ENCODE measurements at places on chromosomes 16 and 17. TPM values are rescaled to one million over a fixed set of nuclear protein-coding genes. Genes with fewer than 3 reads are reported as not detected.
A peak's percentile ranks its signal among the peaks of the same experiment; 100 is the strongest.

The TLCD3B gene
- 0.13 TPM for polyA plus RNA-seq

The C1QTNF8 gene
- polyA plus RNA-seq: not detected

The PIGS gene
- 99.5 TPM for polyA plus RNA-seq

The ZNF267 gene
- polyA plus RNA-seq: 3.5 TPM

The NPTX1 gene
- 0.21 TPM for polyA plus RNA-seq

The PIK3R6 gene
- not detected for polyA plus RNA-seq

The NEUROD2 gene
- polyA plus RNA-seq: not detected

The SCNN1B gene
- not detected for polyA plus RNA-seq

The SPATA32 gene
- polyA plus RNA-seq: not detected

DNA sequence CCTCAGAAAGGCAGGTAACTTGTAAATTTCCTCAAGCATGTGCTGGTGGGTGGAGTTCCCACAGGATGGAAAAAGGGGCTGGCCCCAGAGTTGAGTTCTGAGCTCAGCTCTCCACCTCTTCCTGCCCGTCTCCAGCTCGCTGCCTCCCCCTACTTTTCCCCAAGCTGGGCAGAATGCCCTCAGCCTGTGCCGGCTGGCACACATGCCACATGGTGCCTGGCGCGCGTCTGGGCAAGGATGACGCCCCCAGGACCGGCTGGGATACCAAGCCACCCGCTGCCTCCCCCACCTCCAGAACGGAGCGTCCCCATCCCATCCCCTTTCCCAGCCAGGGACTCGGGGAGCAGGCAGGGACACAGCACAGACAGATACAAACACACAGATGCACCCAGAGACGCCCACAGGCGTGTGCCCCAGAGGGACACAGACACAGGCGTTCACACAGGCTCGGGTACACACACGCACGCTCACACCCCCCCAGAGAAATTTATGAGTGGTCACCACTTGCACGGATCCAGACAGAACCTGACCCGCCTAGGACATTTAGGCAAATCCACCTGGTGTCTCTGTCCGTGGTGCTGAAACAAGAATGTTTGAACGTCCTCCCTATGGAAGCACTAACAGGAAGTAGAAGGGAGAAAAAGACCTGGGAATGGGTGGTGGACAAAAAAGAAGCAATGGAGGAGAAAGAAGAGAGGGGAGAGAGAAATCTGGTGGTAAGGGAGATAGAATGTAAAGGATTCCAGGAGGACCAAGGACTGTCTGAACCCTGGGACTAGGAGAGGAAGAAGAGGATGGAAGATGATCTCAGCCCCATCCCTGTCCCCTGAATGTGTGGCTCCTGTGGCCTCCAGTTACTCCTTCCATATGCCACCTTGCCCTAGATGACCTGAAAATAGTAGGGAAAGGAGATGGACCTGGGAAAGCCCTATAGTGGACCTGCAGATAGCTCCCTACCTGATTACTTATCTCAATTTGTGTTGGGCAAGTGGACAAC, 15.5 kb downstream of the NEUROD2 start:
- no peak for DNase-seq

- DNase-seq: peak; percentile 38
Measured at GRCh38 chr16:69073181-69073702, 32.2 kb upstream of the HAS3 start.

GRCh38 chr17:76166906-76167305, 25.9 kb upstream of the FOXJ1 start:
- DNase-seq: no peak

GRCh38 chr17:56665864-56666263, 72.4 kb downstream of the NOG start:
- no peak for DNase-seq

GRCh38 chr17:4833941-4834680, 971 bp downstream of the MINK1 start:
- no peak for DNase-seq

GRCh38 chr16:9860876-9861275, 321.4 kb downstream of the GRIN2A start:
- no peak for DNase-seq

GRCh38 chr17:45246861-45247428, 14.9 kb downstream of the SPATA32 start:
- DNase-seq: no peak

DNA sequence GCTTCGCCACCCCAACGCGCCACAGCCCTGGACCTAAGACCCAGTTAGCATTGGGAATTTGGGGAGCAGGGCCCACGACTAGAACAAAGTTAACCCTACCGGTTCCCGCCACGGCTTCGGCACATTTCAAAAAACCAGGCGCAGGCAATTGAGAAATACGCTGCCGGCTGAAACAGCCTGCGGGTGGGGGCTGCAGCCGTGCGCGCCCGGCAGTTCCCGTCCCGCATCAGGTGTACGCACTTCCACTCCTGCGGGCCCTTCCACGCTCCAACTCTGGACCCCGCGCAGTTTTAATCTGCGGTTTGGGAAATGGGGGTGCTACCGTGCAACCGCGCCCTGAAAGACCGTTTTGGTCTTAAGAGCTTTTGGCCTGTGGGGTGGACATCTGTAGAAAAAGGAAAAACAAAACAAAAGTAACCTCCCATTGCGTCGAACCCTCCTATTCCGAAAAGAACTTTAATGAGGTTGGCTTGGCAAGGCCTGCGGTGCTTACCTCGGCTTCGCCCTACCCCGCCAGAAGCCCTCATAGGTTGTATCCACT, 7.1 kb downstream of the IRX5 start:
- no peak for DNase-seq

DNA sequence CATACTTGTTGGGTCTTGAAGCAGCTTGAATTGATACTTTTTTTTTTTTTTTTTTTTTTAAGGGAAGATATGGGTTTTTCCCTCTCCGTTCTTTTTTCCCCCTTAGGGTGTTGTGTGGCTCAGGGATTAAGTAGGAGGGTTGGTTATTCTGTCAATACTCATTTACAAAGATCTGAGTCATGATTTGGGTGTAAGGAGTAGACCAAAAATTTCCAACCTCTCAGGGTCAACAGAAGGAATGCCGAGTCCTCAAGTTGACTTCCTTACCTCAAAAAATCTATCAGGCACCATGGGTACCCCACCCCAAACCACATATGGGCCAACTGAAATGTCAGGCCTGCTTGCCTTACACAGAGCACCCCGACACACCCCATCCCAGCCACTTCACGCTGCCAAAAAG, 230.5 kb downstream of the CCDC182 start:
- DNase-seq: no peak

DNA sequence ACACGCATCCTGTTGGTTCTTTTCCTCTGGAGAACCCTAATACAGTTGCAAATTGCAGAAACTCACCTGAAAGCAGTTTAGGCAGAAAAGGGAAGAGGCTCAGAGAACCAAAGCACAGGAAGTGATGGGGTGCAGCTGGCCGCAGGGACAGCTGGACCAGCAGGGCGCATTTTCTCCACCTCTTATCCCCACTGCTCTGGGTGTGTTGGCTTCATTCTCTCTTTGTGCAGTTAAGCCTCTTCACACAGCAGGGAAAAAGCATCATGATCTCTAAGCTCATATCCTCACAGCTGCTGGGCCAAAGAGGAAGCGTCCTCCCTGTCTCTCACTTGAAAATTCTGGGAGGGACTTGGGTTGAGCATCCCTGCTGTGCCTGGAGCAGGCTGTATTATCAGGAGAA, 20.0 kb upstream of the LRRC75A start:
- no peak for DNase-seq

DNA sequence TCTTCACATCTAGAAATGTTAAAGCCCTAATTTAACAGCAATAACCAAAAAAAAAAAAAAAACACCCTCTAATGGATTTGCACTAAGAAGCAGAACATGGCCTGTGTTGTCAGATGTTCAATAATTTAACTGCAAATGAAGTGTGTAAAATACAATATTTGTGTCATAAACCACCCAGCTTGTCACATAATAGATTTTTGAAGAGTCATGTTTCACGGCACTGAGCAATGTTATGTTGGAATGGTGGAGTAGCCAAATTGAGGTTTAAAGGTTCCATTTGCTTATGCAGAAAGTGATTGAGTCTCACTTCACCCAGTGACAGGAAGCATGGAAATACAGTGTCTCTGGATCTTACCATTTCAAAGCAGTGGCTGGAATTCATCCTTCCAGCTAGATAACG, 173.2 kb upstream of the XYLT1 start:
- DNase-seq: no peak

DNA sequence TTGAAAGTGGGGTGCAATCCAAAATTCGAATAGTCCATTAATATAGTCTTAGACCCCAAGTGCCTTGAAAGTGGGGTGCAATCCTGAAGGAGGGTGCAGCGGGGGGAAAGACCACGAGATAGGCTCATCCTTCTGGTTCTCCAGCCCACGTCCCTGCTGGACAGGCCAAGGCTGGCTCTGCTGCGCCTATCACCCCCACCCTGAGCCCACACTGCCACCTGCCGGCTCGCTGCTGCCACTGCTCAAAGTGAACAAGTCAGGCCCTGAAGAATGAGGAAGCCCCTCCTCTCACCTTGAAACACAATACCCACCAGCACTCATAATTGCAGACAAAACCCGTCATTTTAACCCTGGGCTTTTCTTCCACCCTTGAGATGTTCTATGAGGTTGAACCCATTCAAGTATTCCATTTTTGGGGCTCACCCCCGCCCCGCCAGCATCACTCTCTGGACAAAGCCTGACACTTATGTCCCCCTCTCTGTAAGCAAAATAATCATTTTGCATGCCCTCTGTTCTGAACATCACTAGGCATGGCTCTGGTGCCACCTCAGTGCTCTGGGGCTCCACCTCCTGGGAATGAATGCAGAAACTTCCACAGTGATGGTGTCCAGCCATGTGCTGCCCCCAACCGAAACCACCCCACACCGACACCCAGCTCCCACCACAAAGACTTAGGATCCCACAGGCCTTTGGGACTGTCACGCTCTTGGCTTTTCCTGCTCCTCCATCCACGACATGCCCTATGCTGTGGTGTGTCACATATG, 56.8 kb downstream of the BEAN1 start:
- DNase-seq: no peak

DNA sequence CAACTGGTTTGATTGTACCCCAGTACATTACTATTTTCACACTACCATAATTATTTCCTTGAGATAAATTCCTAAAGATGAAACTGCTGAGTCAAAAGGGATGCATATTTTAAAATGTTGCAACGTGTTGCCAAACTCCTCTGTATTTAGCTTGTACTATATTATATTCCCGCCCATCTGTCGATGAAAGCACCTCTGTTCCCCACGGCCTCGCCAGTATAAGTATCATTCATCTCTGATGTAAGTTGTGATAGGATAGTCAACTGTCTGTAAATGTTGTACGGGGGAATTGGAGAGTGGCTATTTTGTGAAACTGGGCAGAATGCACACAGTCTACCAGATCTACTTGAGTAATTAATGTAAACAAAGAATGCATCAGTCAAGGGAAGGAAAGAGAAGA, 47.7 kb upstream of the TNRC6A start:
- no peak for DNase-seq

DNA sequence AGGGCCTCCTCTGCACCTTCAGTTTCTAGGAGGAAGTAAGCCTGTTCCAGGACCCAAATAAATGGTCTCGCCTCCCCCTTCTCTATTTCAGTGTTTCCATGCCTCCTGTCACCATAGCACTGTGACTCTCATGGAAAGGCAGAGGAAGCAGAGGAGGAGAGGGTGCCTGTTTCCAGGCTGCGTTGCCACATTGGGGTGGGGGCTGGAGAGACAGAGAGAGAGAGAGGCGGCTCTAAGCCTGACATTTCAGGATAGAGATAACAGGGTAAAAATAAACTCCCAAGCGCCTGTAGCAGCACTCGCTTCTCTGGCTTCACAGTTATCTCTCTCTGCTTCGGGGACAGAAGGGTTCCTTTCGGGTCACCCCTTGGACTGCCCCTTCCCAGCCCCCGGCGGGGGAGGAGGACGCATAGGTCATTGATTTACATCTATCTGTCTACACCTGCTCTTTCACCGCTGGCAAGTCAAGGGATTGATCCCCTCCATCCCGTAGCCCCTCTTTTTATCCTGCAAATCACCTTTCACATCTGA, 71.2 kb upstream of the MRTFB start:
- DNase-seq: no peak

- no peak for DNase-seq
Measured at GRCh38 chr17:53907435-53907834, 84.7 kb downstream of the KIF2B start.

Measured in BJ (cell line).